ENCODE measurements at places on chromosomes 2 and 18. TPM values are rescaled to one million over a fixed set of nuclear protein-coding genes. Genes with fewer than 3 reads are reported as not detected.

- no peaks in the 10 kb centered on the region for H3K27me3 ChIP-seq
- DNase-seq = no peak
- H3K36me3 ChIP-seq = no peaks in the 10 kb centered on the region
- no peak overlapping the region for H3K27ac ChIP-seq
- H3K4me3 ChIP-seq = no peak overlapping the region
These were observed 75.5 kb upstream of the FRZB start for GRCh38 chr2:182941919-182942318.

GRCh38 chr2:120318626-120319025 lies 27.3 kb upstream of the INHBB start:
- no peak overlapping the region for H3K4me3 ChIP-seq
- H3K4me1 ChIP-seq = peaks cover 22% of the 10 kb centered on the region
- DNase-seq = no peak

- H3K4me1 ChIP-seq = peaks cover 16% of the 10 kb centered on the region
- H3K27ac ChIP-seq = no peak overlapping the region
- H3K36me3 ChIP-seq = no peaks in the 10 kb centered on the region
- no peak overlapping the region for H3K4me3 ChIP-seq
- H3K27me3 ChIP-seq = no peaks in the 10 kb centered on the region
These were observed 313.4 kb downstream of the PRKCE start for GRCh38 chr2:45964906-45965305.

DNA sequence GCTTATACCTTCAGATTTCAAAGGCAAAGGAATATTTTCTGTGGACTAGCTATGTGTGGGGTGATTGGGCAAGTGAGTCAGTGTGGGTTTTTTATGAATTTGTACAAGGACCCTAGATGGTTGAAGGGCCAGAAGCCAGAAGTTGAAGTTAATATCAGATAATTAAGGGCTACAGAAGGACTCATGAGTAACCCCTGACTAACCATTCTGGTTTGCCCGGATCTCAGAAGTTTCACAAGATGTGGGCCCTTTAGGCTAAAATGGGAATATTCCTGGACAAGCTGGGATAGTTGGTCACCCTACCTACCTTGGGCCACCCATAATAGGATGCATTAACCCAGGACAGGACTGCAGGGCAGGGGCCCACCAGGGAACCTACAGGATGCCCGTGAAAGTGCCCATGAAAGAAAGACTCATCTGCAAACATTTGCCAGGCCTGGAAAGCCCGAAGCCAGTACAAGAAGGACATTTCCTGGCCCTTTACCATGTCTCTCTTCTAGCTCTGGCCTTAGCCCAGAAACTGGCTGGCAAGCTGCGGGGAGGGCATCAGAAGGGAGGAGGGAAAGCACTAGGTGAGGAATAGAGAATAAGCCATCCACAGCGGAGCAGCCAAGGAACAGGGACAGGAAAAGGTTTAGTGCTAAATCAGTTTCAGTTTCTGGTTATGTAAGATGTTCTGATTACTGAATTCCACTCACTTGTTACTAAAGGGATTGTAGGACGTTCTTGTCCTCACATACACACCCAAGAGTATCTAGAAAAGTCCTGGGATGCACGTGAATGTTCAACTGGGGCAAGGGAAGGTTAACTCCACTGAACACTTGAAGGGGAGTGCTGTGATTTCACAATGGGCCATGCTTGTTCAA lies 33.6 kb downstream of the GCG start:
- no peaks in the 10 kb centered on the region for H3K4me1 ChIP-seq
- H3K27ac ChIP-seq = peak overlapping the region; percentile 22
- no peaks in the 10 kb centered on the region for H3K27me3 ChIP-seq
- H3K4me3 ChIP-seq = no peak overlapping the region

PRSS56 gene
- 0.39 TPM for total RNA-seq

CRYGC gene
- not detected for total RNA-seq

NCKAP5 gene
- total RNA-seq = not detected

GRCh38 chr2:20755132-20755800 lies 67.6 kb downstream of the LDAH start:
- no peak overlapping the region for H3K27ac ChIP-seq
- H3K4me3 ChIP-seq = no peak overlapping the region
- H3K27me3 ChIP-seq = no peaks in the 10 kb centered on the region
- H3K36me3 ChIP-seq = peaks cover 23% of the 10 kb centered on the region

DNA sequence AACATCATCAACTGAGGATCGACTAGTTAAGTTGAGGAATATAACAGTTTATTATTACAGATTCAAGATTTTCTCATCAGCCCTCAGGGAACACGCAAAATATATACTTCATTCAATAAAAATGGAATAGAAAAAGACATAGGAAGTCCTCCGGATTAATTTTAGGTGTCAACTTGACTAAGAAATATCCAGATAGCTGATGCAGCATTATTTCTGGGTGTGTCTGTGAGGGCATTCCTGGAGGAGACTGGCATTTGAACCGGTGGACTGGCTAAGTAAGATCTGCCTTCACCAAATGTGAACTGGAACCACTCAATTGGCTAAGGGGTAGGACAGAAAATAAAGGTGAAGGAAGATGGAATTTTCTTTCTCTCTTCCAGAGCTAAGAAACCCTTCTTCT lies 845.3 kb downstream of the SOCS6 start:
- H3K4me3 ChIP-seq = no peak overlapping the region
- H3K27ac ChIP-seq = no peak overlapping the region
- no peaks in the 10 kb centered on the region for H3K4me1 ChIP-seq
- no peaks in the 10 kb centered on the region for H3K36me3 ChIP-seq
- no peak for DNase-seq

MAL gene
- 93.8 TPM for total RNA-seq

DNA sequence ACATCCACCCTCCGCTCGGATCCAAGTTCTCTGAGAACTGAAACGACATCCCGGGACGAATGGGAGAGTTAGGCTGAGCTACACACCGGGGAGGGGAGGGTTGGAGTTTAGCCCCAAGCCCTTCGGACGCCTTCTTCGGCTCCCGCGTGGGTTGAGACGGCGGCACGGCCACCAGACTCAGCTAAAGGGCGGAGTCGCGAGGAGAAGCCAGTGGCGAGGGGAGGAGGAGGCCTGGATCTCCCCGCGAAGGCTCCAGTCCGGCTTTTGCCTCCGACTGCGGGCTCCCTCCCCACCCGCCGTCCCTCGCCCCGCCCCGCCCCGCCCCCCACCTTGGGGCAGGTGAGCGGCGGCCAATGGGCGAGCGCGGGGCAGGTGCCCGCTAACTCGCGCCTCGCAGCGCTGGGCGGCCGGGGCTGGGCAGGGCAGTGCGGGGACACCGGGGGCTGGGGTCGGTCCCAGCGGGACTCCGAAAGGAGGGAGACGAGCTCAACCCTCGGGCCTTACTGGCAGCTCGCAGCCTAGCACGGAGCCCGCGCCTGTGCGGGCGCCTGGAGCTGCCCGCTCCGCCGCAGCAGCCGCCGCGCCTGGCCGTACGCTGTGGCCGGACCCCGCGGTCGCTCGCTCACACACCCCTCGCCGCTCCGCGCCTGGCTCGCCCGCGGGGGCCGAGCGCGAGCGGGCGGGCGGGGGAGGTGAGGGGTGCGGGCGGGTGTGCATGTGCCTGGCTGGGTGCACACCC lies at the start of gene EMX1:
Gene EMX1, plus strand, starts transcription at position 382 of the 739 bp plus-strand sequence. Its CDS starts 334 bp downstream, at position 716.
- no peaks in the 10 kb centered on the region for H3K36me3 ChIP-seq
- peak within 1 kb of the TSS; percentile 87 for H3K4me3 ChIP-seq
- no peak within 1 kb of the TSS for H3K27ac ChIP-seq

GRCh38 chr2:200130762-200131166 lies 175.4 kb downstream of the MAIP1 start:
- no peaks in the 10 kb centered on the region for H3K36me3 ChIP-seq
- no peaks in the 10 kb centered on the region for H3K4me1 ChIP-seq
- no peak for DNase-seq
- no peak overlapping the region for H3K4me3 ChIP-seq
- no peaks in the 10 kb centered on the region for H3K27me3 ChIP-seq
- no peak overlapping the region for H3K27ac ChIP-seq

GRCh38 chr2:181106789-181107627 lies 126.6 kb downstream of the UBE2E3 start:
- no peaks in the 10 kb centered on the region for H3K27me3 ChIP-seq
- H3K27ac ChIP-seq = peak overlapping the region; percentile 95
- H3K36me3 ChIP-seq = peaks cover 2% of the 10 kb centered on the region

DNA sequence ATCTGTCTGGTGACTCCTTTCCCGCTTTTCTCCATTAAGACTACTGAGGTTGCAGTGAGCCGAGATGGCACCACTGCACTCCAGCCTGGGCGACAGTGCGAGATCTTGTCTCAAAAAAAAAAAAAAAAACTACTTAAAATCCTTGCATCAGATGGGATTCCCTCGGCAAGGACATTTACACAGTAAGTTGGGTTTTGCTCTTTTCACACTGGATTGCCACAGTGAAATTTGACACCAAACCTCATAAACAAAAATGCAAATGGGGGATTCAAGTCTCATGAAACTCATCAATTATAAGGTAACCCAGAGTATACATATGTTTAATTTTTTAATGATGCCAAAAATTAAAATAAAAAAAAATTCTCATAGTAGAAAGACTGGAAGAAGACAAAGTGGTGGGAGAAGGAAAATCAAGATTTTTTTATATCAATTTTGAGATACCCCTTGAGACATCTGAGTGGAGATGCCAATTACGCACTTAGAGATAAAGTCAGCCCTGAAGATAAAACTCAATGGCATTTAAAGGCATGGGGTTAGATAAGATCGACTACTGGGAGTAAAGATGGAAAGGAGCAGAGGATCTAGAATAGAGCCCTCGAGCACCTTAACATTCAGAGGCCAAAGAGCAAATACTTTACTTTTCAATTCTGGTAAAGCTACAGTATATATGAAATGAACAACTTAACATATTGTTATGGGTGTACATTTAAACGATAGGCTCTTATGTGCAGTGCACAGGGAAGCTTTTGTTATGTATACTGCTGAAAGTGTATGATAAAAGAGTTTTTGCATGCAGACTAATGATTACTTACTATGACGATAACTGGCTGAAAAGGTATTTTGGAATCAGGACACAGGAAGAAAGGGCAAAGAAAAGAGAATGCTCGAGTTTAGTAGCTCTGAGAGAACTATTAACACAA lies 37.6 kb downstream of the CHMP3 start:
- H3K36me3 ChIP-seq = peaks cover 1% of the 10 kb centered on the region
- no peak overlapping the region for H3K4me3 ChIP-seq
- no peaks in the 10 kb centered on the region for H3K27me3 ChIP-seq
- DNase-seq = no peak
- H3K4me1 ChIP-seq = peaks cover 5% of the 10 kb centered on the region

DNA sequence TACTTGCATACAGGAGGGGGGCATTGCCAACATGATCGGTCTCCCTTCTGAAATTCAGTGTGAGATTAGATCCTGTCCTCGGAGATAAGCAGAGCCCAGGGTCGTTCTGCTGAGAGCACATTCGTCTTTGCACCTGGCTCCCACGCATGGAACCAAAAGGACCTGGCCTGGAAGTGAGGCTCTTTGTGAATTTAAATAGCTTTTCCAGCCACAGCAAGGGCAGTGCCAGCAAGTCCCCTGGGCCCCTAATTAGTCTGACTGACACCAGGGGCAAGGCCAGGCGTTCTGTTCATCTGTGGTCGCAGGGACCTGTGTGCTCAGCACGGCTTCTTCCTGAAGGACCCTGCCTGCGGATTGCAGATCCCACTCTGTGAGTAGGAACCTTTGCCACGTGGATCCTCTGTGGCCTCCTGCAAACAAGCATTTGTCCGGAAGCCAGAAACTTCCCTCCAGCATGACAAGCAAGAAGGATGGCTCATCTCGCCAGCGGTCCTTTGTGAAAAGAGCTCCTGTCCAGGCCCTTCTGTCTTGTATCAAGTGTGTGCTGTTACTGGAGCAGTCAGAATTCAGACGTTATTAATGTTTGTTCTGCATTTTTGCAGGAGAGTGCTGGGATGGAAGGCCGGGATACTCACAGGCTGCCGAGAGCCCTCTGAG lies 128.7 kb downstream of the TPO start:
- H3K36me3 ChIP-seq = no peaks in the 10 kb centered on the region
- H3K4me1 ChIP-seq = peaks cover 7% of the 10 kb centered on the region
- H3K27me3 ChIP-seq = no peaks in the 10 kb centered on the region
- no peak overlapping the region for H3K27ac ChIP-seq
- H3K4me3 ChIP-seq = no peak overlapping the region

- H3K27me3 ChIP-seq = no peaks in the 10 kb centered on the region
- H3K4me1 ChIP-seq = no peaks in the 10 kb centered on the region
- H3K36me3 ChIP-seq = no peaks in the 10 kb centered on the region
- no peak overlapping the region for H3K4me3 ChIP-seq
These were observed 246.1 kb downstream of the TWIST2 start for GRCh38 chr2:239093952-239094351.

- no peak overlapping the region for H3K27ac ChIP-seq
- H3K27me3 ChIP-seq = no peaks in the 10 kb centered on the region
- peaks cover 7% of the 10 kb centered on the region for H3K36me3 ChIP-seq
- DNase-seq = no peak
- no peak overlapping the region for H3K4me3 ChIP-seq
These were observed 38.5 kb downstream of the REV1 start for GRCh38 chr2:99451280-99451679.

ZNF385B gene
- not detected for total RNA-seq

- no peak overlapping the region for H3K4me3 ChIP-seq
- H3K4me1 ChIP-seq = peaks cover 9% of the 10 kb centered on the region
- H3K27ac ChIP-seq = no peak overlapping the region
- no peaks in the 10 kb centered on the region for H3K27me3 ChIP-seq
- no peaks in the 10 kb centered on the region for H3K36me3 ChIP-seq
These were observed 35.9 kb downstream of the PTGR3 start for GRCh38 chr18:75173125-75173432.

STARD6 gene
- total RNA-seq = not detected

GRCh38 chr2:137939026-137939425 lies 25.2 kb upstream of the HNMT start:
- DNase-seq = no peak
- no peaks in the 10 kb centered on the region for H3K36me3 ChIP-seq
- H3K27me3 ChIP-seq = no peaks in the 10 kb centered on the region
- H3K4me1 ChIP-seq = no peaks in the 10 kb centered on the region
- no peak overlapping the region for H3K27ac ChIP-seq

- no peak overlapping the region for H3K27ac ChIP-seq
- no peak overlapping the region for H3K4me3 ChIP-seq
- DNase-seq = no peak
- H3K36me3 ChIP-seq = peaks cover 2% of the 10 kb centered on the region
These were observed 32.8 kb downstream of the SRBD1 start for GRCh38 chr2:45578056-45578843.

- no peaks in the 10 kb centered on the region for H3K36me3 ChIP-seq
- DNase-seq = no peak
- H3K27me3 ChIP-seq = no peaks in the 10 kb centered on the region
These were observed 31.1 kb upstream of the CD8A start for GRCh38 chr2:86821842-86822241.

DNA sequence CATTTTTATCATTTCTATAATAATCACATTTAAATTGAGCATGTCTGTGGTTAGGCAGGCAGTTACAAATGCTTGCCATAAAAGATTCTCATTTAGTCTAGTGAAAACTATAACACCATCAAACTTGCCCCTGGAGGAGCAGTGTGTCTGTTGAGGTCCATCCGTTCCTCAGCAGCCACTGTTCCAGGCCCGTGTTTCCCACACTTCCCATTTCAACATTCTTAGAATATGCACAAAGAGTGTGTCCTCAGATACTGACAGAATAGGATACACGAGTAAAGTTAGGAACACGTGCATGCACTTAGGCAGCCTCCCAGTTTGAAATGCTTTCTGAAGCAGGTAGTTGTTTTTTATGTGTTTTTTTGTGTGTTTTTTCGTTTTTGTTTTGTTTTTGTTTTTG lies 39.9 kb downstream of the NCK2 start:
- peak overlapping the region; percentile 18 for H3K4me3 ChIP-seq
- H3K27me3 ChIP-seq = no peaks in the 10 kb centered on the region
- peaks cover 6% of the 10 kb centered on the region for H3K36me3 ChIP-seq
- peak overlapping the region; percentile 72 for H3K27ac ChIP-seq
